ENCODE measurements at places on chromosomes 7 and 10.
A peak's percentile ranks its signal among the peaks of the same experiment; 100 is the strongest.

GRCh38 chr7:137395420-137395819 lies 51.9 kb upstream of the PTN start:
- DNase-seq, result no peak
- no peaks in the 10 kb centered on the region for H3K27me3 ChIP-seq
- no peaks in the 10 kb centered on the region for H3K4me1 ChIP-seq
- H3K27ac ChIP-seq, result no peak overlapping the region
- no peaks in the 10 kb centered on the region for H3K36me3 ChIP-seq

GRCh38 chr10:88888810-88889445 lies 8.9 kb downstream of the STAMBPL1 start:
- H3K27me3 ChIP-seq, result no peaks in the 10 kb centered on the region
- H3K4me3 ChIP-seq, result no peak overlapping the region
- peaks cover 39% of the 10 kb centered on the region for H3K36me3 ChIP-seq
- no peak for DNase-seq
- no peak overlapping the region for H3K27ac ChIP-seq

GRCh38 chr10:64733980-64734379 lies 1212.8 kb downstream of the REEP3 start:
- no peak for DNase-seq
- H3K27me3 ChIP-seq, result no peaks in the 10 kb centered on the region
- H3K4me3 ChIP-seq, result no peak overlapping the region
- no peak overlapping the region for H3K27ac ChIP-seq

DNA sequence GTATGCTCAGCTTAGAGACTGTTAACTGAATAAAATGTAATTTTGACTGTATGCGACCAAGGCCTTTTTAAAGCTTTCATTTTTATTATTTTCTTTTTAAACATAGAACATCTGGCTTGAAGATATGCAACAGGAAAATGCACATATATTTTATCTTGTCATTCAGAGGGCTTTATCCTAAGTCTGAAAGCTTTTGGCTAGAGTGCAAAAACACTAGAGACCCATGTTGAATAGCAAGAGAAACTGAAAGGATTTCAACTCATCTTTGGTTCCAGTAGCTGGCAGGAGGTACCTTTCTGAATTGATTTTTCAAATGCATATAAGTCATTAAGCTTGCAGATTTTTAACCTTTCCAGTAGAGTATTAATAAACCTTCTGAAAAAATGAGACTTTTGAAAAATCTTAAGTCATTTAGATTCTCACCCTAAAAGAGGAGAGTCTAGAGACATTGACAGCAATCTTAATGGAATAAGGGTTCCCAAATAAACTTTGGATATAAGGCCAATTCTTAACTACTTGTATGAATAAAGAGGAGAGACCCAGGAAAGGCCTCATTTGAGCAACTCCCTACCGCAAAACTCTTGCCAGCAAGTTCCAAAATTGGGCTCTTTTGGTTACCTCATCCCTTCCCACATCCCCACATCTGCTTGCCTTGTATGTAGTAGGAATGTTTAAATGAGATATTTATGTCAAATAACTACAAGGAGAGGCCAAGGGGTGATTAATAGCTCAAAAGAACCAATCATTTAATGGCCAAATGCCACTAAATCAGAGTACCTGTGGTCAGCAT lies 454.4 kb downstream of the HTR7 start:
- no peaks in the 10 kb centered on the region for H3K27me3 ChIP-seq
- H3K4me3 ChIP-seq, result no peak overlapping the region
- H3K27ac ChIP-seq, result no peak overlapping the region
- H3K36me3 ChIP-seq, result no peaks in the 10 kb centered on the region
- no peaks in the 10 kb centered on the region for H3K4me1 ChIP-seq
- no peak for DNase-seq

- no peaks in the 10 kb centered on the region for H3K36me3 ChIP-seq
- H3K4me3 ChIP-seq, result no peak overlapping the region
- H3K4me1 ChIP-seq, result no peaks in the 10 kb centered on the region
- no peak overlapping the region for H3K27ac ChIP-seq
- H3K27me3 ChIP-seq, result no peaks in the 10 kb centered on the region
- DNase-seq, result no peak
Observed at GRCh38 chr10:121217331-121217730, 366.2 kb downstream of the WDR11 start.

- no peaks in the 10 kb centered on the region for H3K4me1 ChIP-seq
- H3K27ac ChIP-seq, result no peak overlapping the region
- no peaks in the 10 kb centered on the region for H3K27me3 ChIP-seq
- no peak for DNase-seq
Observed at GRCh38 chr7:126803990-126804389, 448.8 kb downstream of the GRM8 start.

GRCh38 chr7:154854836-154855235 lies 148.1 kb downstream of the PAXIP1 start:
- no peaks in the 10 kb centered on the region for H3K27me3 ChIP-seq
- no peak overlapping the region for H3K4me3 ChIP-seq
- H3K4me1 ChIP-seq, result no peaks in the 10 kb centered on the region
- no peaks in the 10 kb centered on the region for H3K36me3 ChIP-seq
- DNase-seq, result no peak
- H3K27ac ChIP-seq, result no peak overlapping the region

GRCh38 chr10:110458266-110458920 lies 39.3 kb upstream of the DUSP5 start:
- peaks cover 37% of the 10 kb centered on the region for H3K4me1 ChIP-seq
- no peak overlapping the region for H3K27ac ChIP-seq

GRCh38 chr7:132536654-132537395 lies 39.4 kb downstream of the PLXNA4 start:
- H3K27ac ChIP-seq, result no peak overlapping the region
- H3K36me3 ChIP-seq, result no peaks in the 10 kb centered on the region
- peaks cover 9% of the 10 kb centered on the region for H3K4me1 ChIP-seq

DNA sequence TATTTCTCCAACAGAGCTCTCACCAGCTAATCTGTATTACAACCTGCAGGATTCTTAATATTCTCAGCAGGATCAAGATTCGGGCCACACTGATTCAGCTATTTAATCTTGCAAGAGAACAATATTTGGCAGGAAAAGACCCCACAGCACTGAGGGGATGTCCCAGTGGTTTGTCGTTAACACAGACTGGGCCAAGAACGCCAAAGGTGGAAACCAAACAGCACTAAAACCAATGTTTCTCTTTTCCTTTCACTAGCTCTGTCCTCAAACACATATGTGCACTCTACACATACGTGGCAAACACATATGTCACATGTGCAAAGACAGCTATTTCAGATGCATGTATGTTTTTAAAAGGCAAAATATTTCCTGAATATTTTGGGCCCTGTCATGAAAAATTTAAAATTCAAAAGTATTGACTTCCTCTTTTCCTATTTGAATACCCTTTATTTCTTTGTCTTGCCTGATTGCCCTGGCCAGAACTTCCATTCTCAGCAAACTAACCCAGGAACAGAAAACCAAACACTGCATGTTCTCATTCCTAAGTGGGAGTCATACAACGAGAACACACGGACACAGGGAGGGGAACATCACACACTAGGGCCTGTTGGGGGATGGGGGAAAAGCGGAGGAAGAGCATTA lies 51.7 kb upstream of the NEBL start:
- H3K4me1 ChIP-seq, result no peaks in the 10 kb centered on the region
- H3K27me3 ChIP-seq, result no peaks in the 10 kb centered on the region
- H3K36me3 ChIP-seq, result no peaks in the 10 kb centered on the region
- no peak overlapping the region for H3K4me3 ChIP-seq
- no peak overlapping the region for H3K27ac ChIP-seq

- H3K27me3 ChIP-seq, result no peaks in the 10 kb centered on the region
- DNase-seq, result peak; percentile 71
- H3K27ac ChIP-seq, result peak within 1 kb of the TSS; percentile 90
- peaks cover 18% of the 10 kb centered on the region for H3K4me1 ChIP-seq
- peaks cover 18% of the 10 kb centered on the region for H3K36me3 ChIP-seq
Observed at GRCh38 chr10:70602665-70603448, at the start of gene PRF1. TSS of gene PRF1 (minus strand) at chr10:70602741. CDS start at chr10:70600902, 1,839 bp downstream.

DNA sequence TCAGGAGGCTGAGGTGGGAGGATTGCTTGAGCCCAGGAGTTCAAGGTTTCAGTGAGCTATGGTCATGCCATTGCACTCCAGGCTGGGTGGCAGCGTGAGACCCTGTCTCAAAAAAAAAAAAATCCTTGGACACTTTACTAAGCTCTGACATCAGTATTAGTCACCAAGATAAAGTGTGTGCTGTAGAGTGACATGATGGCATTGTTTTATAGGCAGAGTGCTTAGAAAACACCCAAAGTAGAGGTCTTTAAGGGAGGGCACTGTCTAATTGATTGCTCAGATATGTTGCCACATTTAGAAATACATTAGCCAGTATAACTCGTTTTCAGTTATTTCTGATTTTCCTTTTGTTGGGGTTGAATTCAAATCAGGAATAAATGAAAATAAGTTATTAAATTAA lies 235.9 kb downstream of the REEP3 start:
- H3K4me1 ChIP-seq, result no peaks in the 10 kb centered on the region
- peaks cover 30% of the 10 kb centered on the region for H3K27me3 ChIP-seq
- no peak overlapping the region for H3K27ac ChIP-seq
- H3K36me3 ChIP-seq, result no peaks in the 10 kb centered on the region

DNA sequence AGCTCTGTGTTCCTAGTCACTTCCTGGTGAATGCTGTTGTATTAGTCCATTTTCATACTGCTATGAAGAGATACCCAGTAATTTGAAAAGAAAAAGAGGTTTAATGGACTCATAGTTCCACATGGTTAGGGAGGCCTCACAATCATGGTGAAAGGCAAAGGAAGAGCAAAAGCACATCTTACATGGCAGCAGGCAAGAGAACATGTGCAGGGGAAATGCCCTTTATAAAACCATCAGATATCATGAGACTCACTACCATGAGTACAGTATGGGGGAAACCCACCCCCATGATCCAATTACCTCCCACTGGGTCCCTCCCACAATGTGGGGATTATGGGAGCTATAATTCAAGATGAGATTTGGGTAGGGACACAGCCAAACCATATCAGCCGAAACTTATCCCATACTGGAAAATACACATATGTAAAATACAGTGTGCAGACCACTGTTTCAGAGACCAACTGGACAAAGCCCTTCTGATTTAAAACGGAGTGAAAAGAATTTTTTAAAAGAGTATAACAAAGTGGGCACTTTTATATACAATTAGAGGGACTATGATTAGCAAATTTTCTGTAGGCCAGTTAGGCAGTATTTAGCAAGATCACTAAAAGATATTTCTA lies 8.0 kb downstream of the CYREN start:
- no peak for DNase-seq
- H3K4me3 ChIP-seq, result no peak overlapping the region
- H3K4me1 ChIP-seq, result peaks cover 26% of the 10 kb centered on the region
- H3K36me3 ChIP-seq, result peaks cover 90% of the 10 kb centered on the region
- no peaks in the 10 kb centered on the region for H3K27me3 ChIP-seq

GRCh38 chr7:32115831-32116230 lies 45.6 kb upstream of the PDE1C start:
- no peak overlapping the region for H3K27ac ChIP-seq
- DNase-seq, result no peak
- no peak overlapping the region for H3K4me3 ChIP-seq
- H3K4me1 ChIP-seq, result no peaks in the 10 kb centered on the region

GRCh38 chr7:129556607-129557133 lies 54.3 kb downstream of the SMKR1 start:
- peaks cover 5% of the 10 kb centered on the region for H3K4me1 ChIP-seq
- H3K27ac ChIP-seq, result no peak overlapping the region
- H3K27me3 ChIP-seq, result peaks cover 20% of the 10 kb centered on the region
- no peaks in the 10 kb centered on the region for H3K36me3 ChIP-seq
- DNase-seq, result no peak

GRCh38 chr10:19683960-19684359 lies 132.3 kb upstream of the PLXDC2 start:
- H3K27ac ChIP-seq, result no peak overlapping the region
- no peak for DNase-seq
- no peak overlapping the region for H3K4me3 ChIP-seq

DNA sequence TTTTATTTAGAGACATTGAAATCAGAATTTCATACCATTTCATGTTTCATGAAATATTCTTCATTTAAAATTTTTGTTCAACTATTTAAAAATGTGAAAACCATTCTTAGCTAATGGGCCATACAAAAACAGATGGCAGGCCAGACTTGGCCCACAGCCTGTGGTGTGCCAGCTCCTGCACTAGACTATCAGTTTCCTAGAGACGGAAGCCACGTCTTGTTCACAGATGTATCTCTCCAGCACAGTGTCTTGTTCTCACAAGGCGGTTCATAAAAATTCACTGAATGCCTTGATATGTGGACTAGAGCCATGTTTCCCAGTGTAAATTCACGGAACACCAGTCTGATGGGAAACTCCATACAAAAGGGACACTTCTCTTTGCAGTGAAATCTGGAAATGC lies 216.0 kb downstream of the KCNMA1 start:
- no peaks in the 10 kb centered on the region for H3K4me1 ChIP-seq
- no peak overlapping the region for H3K27ac ChIP-seq
- DNase-seq, result no peak
- no peaks in the 10 kb centered on the region for H3K36me3 ChIP-seq
- no peak overlapping the region for H3K4me3 ChIP-seq

- H3K27ac ChIP-seq, result no peak overlapping the region
- H3K36me3 ChIP-seq, result no peaks in the 10 kb centered on the region
- no peak overlapping the region for H3K4me3 ChIP-seq
- H3K4me1 ChIP-seq, result peaks cover 21% of the 10 kb centered on the region
- DNase-seq, result no peak
Observed at GRCh38 chr7:6256109-6256483, 16.3 kb downstream of the CYTH3 start.

DNA sequence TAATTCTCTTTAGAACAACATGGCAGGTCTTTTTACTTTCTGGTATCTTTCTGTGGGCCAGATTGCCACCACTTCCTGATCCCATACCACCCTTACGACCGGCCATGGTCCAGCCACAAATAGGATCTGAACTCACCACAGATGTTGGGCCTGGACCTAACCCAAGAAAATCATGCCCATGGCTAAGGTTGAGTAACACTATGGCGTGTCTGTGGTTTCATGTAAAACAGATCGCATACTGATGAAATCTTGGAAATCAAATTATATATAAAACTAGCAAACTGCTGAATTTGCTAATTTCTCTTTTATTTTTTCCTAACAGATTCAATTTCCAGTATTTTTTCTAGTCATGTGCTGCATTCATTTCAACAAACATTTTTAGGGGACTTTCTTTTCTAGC lies 77.2 kb downstream of the CH25H start:
- no peak overlapping the region for H3K27ac ChIP-seq
- H3K4me1 ChIP-seq, result no peaks in the 10 kb centered on the region
- no peak for DNase-seq
- peaks cover 28% of the 10 kb centered on the region for H3K27me3 ChIP-seq
- no peaks in the 10 kb centered on the region for H3K36me3 ChIP-seq

- H3K4me1 ChIP-seq, result no peaks in the 10 kb centered on the region
- no peak overlapping the region for H3K27ac ChIP-seq
- peaks cover 34% of the 10 kb centered on the region for H3K27me3 ChIP-seq
- no peak for DNase-seq
Observed at GRCh38 chr7:156993021-156993924, 17.2 kb downstream of the MNX1 start.

All from activated T-helper 2 cell treated with anti-CD3 and anti-CD28 coated beads, Interferon-gamma antibody, Interleukin-2, Interleukin-4, amounts not matched to agents 10 μg/mL and 5 μg/mL and 100 μg/mL, durations not matched to agents 14 hours and 24 hours and 36 hours (primary cell).